ENCODE measurements at places on chromosomes 3 and 15.
A peak's percentile ranks its signal among the peaks of the same experiment; 100 is the strongest.

DNA sequence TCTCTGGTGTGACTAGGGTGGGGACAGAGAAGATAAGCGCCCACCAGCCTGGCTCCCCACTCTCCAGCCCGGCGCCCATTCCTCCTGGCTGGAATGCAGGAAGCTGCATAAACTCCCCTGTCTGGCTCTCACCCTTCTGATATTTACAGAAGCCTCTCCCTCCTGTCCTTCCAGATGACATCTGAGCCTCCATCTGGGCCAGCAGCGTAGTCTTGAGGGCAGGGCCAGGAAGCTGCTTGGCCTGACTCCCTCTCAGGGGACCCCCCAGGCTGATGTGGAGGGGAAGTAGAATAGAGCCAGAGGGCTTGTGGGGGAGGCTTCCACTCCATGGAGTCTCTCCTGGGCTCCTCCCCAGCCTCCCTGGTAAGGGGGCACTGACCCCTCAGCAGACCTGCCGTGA lies 49.9 kb downstream of the LINGO1 start:
- DNase-seq: no peak

- DNase-seq: no peak
Measured at GRCh38 chr15:66293419-66294156, at the start of gene DIS3L. TSS of gene DIS3L (plus strand) at chr15:66293568. CDS start at chr15:66293597, 29 bp downstream.

- DNase-seq: no peak
Measured at GRCh38 chr15:68802373-68802772, 18.3 kb downstream of the ANP32A start.

DNA sequence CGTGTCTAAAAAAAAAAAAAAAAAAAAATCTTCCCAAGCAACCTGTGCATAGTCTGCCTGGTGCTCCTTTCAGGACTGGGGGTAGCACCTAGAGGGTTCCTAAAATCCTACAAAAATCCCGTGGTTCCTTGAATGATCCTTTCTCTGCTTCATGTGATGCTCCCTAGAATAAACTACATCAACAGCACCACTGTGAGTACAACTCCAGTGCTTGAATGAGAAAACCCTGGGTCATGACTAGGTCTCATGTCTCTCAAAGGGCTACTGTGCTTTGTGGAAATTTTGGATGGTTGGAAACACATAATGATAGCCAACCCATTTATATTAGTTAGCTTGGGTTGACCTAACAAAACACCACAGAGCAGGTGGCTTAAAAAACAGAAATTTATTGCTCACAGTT lies 243.5 kb downstream of the OPA1 start:
- DNase-seq: no peak

GRCh38 chr3:192825657-192826200 lies 91.9 kb downstream of the MB21D2 start:
- DNase-seq: peak; percentile 67

- no peak for DNase-seq
Measured at GRCh38 chr15:28942571-28942970, 56.8 kb downstream of the APBA2 start.

- DNase-seq: no peak
Measured at GRCh38 chr3:109707617-109708016, 370.3 kb upstream of the DPPA4 start.

GRCh38 chr15:47778263-47778770 lies 61.0 kb downstream of the SEMA6D start:
- no peak for DNase-seq

- no peak for DNase-seq
Measured at GRCh38 chr3:38551026-38551832, 55.1 kb downstream of the EXOG start.

GRCh38 chr15:31867536-31868442 lies 162.5 kb upstream of the CHRNA7 start:
- peak; percentile 53 for DNase-seq

- no peak for DNase-seq
Measured at GRCh38 chr3:66552846-66553245, 52.0 kb upstream of the LRIG1 start.

- peak; percentile 68 for DNase-seq
Measured at GRCh38 chr3:39154280-39155021, 1.1 kb upstream of the CSRNP1 start.

GRCh38 chr3:186035277-186035676 lies 73.6 kb downstream of the ETV5 start:
- DNase-seq: peak; percentile 65

- DNase-seq: no peak
Measured at GRCh38 chr3:52121813-52122212, 32.4 kb downstream of the POC1A start.

GRCh38 chr3:133997871-133998635 lies 31.7 kb downstream of the SLCO2A1 start:
- no peak for DNase-seq

DNA sequence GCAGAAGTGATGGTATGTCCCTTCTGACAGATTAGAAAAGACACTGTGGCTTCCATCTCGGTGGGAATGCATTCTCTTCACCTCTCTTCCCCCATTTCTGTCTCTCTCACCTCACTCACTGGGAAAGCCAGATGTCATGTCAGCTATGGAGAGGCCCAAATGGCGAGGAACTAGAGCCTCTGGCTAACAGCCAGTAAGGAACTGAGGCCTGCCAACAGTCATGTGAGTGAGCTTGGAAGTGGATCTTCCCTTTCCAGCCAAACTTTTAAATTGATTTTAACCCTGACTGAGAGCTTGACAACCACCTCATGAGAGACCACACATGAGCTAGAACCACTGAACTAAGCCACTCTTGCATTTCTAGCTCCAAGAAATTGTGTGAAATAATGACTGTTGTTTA lies 35.2 kb upstream of the CDAN1 start:
- DNase-seq: no peak

GRCh38 chr3:42632146-42632545 lies 21.4 kb upstream of the ZBTB47 start:
- peak; percentile 88 for DNase-seq

DNA sequence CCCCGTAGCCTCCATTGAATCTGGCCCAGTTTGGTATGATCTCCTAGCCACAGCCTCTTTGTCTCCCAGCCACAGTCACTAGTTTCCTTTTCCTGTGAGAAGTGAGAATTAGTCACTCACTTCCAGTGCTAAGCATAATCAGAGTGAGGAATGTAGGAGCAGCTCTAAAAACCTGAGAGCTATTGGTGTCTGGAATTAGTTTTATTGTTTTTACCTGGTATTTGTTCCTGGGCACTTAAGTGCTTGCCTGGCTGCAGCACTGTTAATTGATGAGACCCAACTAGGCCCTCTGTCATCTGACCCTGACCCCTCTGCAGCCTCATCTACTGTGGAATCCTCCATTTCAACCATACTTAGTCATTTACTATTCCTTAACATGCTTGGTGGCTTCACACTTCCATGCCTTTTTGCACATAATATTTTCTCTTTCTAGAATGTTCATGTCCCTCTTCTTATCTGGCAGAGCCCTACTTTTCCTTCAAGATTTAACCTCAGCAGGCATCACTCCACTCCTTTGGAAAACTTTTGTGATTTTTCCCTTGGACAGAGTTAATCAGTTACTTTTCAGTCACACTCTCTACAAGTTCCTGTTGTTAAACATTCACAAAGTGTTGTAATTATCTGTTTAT lies 48.8 kb downstream of the PDE8A start:
- peak; percentile 63 for DNase-seq

- no peak for DNase-seq
Measured at GRCh38 chr3:46571684-46572083, 5.6 kb upstream of the LRRC2 start.

- DNase-seq: no peak
Measured at GRCh38 chr15:74176262-74177214, 3.0 kb downstream of the ISLR start.

DNA sequence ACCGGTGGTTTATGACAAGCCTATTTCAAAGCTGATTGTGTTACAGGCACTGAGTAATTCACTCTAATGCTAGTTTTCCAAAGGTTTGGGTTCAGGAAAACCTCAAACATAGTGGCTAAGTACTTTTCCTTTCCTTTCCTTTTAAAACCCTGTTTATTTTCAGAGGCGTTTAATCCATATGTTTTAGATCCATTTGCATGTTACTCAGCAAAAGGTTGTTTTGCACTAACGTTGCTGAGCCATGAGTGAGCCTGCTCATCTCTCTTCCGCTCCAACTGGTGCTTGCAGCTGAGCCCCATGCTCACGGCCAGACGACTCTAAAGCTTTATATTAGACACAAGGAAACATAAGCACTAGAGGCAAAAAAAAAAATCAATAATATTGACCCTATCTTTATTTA lies 9.4 kb downstream of the CEMIP start:
- DNase-seq: peak; percentile 86

GRCh38 chr3:194087995-194088855 lies 47.7 kb upstream of the HES1 start:
- DNase-seq: peak; percentile 59

GRCh38 chr3:124685067-124685466 lies 45.2 kb upstream of the UMPS start:
- no peak for DNase-seq

DNA sequence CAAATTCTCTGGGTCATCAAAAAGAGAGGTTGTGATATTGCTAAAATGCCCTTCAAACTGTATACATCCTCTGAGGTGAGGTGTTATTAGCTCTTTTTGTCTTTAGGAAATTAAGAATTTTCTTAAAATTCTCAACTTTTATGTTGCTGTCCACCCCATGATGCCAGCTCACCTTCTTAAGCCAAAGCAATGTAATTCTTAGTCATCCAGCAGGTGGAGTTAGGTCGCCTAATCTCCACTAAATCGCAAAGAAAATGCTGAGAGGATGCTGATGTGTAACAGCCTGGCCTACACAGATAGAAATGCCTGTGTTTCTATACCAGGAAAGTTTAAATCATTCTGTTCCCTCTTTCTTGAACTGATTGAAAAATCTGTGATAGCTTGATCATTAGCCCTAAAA lies 770.2 kb upstream of the ALCAM start:
- peak; percentile 67 for DNase-seq

DNA sequence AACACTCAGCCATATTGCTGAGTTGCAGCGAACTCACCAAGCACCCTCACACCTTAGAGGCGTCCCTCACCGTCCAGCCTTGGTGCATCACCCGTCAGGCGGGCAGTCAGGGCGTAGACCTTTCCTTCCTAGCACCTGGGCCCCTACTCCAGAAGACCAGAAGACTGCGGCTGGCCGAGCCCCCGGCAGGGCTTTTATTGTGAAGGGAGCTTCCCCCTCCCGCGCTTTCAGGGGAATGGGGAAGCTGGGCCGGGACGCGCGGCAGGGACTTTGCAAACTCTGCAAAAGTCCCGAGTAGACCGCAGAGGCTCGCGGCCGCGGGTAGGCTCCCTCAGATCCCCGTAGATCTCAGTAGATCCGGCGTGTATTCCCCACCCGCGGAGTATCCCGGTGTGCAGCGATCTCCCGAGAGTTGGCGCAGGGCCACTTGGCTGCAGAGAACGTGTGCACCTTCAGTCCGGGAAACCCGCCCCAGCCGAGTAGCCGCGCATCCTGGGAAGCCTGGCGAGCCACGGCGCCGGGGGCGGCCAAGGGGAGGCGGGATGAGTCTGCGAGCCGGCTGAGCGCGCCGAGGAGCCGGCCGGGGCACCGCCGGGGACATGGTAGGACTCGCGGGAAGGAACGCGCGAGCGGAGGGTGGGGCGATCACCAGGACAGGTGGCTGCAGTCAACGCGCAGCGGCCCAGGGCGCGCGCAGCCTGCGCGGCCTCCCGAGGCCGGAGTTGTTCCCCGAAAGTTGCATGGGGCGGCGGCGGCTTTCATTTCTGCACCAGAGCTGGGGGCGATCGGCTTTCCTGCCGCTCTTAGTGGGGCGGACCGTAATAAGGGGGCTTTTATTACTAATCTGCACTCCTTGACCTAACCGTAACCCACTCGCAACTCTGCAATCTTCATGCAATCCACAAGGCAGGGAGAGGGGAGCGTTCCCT lies at the start of gene GASK1A:
GASK1A (plus strand) TSS at position 268 of the 929 bp plus-strand sequence; CDS start at position 600, 332 bp downstream.
- peak; percentile 10 for DNase-seq

Measured in iris pigment epithelial cell (primary cell).